ENCODE measurements at places on chromosomes 11 and 22.
A peak's percentile ranks its signal among the peaks of the same experiment; 100 is the strongest.

- no peak for DNase-seq
Observed at GRCh38 chr22:49243965-49244364, 583.7 kb downstream of the BRD1 start.

DNA sequence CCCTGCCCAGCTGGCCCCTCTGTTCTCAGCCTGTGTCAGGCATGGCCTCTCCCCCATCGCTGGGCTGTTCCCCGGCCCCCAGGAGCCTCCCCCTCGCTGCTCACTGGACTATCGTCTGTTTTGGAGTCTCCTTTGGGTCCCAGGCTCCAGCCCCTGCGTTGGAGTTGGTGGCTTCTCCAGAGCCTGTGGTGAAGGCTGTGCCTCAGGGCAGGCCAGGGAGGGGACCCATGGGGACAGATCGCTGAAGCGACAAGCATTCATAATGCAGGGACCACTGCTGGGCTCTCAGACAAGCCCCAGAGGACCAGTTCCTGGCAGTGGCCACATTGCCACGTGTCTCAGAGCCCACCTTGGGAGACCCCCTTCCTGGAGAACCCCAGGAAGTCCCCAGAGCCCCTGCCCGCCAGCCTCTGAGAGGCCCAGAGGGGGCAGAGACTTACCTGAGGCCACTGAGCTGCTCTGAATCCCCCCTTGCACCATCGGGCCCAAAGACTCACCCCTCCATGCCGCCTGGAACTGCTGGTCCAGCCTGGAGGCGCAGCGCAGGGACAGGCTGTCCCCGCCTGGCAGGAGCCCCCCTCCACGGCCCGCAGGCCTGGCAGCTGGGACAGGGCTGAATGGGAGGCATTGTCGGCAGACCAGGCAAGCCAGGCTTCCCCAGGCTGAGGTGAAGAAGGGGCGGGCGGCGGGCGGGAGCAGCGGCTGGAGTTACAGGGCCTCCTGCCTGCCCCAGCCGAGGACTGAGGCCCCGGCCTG, at the start of gene CHADL:
TSS of gene CHADL (minus strand) at position 555 of the 756 bp plus-strand sequence. CDS start at position 505, 50 bp downstream.
- DNase-seq: no peak

DNA sequence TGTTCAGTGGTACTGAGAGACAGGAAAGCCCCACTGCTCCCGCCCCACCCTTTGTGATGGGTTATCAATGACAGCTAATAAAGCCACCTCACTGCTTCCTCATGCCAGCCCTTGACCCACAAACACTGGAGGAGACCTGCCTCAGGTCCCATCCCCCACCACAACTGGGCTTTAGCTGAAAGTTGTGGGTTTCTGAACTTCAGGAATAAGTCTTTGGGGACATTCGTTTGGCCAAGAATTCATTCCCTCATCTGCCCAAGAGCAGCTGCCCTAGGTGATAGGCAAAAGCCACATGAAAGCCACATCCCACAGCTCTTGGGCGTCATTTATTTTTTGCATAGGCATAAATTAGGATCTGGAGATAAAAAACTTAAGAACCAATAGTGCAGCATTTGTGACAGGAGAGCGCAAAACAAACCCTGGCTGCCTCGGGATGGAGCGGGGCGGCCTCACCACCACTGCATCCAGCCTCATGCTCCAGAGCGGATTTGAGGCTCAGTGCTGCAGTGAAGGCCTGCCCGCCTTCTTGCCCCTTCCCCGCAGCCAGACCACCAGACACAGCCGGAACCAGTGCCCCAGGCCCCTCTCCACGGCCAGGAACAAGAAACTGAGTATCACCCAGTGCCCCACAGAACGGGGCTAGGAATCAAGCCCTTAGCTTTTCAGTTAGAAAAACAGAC, 21.2 kb downstream of the SUN2 start:
- DNase-seq: no peak

DNA sequence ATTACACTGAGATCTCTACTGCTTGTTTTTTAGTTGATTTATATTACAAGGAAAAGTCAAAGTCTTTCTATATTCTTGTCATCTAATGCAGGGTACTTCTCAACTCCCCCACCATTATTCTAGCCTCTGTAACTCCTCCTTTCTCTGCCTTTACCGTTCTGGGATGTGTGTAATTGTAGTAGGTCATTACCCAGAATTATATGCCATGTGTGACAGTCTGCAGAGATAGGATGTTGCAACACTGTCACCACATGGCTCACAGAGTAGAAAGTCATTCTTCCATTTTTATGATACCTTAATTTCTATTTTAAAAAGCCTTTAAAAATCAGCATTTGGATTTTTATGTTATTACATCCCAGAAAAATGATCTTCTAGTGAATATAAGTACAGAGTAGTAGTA, 32.7 kb downstream of the ZNF143 start:
- no peak for DNase-seq

- DNase-seq: peak; percentile 76
Observed at GRCh38 chr11:75582895-75583717, 21.1 kb downstream of the SERPINH1 start.

DNA sequence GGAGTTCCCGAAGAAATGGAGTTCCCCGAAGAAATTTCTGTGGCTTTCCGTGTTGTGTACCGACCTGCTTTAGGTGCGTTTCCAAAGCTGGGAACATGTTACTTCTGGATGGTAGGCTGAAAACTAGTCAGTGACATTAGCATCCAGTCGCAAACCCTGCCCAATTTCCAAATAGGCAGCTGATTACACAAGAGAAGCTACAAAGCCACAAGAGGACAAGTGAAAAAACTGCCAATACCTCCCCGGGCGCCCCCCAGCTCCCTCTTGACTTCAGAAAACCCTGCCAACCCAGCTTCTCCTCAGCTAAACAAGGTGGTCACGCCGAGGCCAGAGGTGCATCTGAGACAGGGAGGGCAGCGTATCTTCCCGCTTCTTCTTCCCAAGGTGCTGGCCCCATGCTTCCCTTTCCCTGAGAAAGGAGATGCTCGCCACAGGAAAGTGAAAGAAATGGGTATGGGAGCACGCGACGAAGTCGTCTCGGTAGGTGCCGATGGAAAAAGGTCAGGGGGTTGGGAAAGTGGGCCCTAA, 551 bp downstream of the AGBL2 start:
- DNase-seq: no peak

- DNase-seq: no peak
Observed at GRCh38 chr11:116680349-116681125, 92.2 kb downstream of the BUD13 start.

- DNase-seq: no peak
Observed at GRCh38 chr11:32069361-32070058, 21.4 kb upstream of the RCN1 start.

DNA sequence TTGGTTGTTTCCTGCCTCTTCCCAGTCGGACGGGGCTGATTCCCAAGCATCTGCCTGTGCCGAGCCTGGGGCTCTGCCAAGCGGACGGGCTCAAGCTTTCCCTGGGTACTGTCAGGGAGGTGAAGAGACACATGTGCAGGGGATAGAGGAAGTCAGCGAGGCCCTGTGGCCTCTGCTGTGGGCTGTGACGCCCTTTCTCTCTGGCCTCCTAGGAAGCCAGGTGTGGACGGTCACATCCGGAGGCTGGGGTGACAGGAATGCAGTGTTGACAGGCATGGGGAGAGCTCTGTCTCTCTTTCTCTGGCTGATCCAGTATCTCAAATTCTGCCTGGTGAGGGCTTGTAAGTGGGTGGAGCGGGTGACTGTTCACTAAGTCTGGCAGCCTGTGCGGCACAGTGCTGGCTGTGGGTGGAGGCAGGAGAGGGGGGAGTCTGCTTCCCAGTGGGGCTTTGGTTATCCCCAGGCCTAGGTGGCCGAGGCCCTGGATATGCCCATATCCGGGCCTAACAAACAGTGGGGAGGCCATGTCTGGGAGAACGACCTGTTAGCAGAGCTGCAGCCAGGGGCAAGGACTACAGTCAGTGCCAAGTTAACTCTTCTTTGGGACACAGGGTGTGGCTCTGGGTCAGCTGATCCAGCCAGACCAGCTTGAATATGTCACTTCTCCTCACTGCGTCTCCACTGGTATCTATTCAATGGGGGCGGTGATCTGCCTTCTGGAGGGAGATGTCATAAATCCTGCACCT, 1.9 kb downstream of the KCTD17 start:
- DNase-seq: no peak

DNA sequence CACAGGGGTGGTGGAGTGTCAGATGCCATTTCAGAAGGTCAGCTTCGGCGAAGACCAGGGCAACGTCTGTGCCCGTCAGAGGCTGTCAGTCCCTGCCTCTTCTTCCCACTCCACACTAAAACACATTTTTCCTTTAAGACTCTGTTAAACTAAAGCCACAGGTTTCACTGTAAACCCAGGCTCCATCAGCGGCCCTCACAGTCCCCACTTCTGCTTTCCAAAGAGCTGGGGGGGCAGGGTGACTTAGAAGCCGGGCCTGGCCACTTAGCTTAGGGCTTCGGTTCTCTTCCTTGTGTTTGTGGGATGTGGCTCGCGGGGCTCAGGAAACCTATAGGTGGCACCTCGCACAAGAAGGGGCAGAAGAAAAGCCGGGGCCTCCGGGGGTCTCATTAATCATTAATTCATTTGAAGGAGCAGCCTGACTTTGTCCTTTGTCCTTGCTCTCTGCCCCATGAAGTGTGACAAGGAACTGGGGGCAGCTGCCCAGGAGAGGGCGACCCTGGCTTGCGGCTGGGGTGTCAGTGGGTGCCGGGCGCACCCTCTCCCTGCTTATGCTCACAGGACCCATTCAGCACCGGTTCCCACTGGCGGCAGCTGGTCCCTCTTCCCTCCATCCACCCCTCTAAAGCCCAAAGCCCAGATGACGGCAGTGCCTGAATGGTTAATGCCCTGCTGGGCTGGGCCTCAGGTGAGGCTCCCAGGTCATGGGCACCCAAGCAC, 4.1 kb downstream of the SLC25A45 start:
- no peak for DNase-seq

DNA sequence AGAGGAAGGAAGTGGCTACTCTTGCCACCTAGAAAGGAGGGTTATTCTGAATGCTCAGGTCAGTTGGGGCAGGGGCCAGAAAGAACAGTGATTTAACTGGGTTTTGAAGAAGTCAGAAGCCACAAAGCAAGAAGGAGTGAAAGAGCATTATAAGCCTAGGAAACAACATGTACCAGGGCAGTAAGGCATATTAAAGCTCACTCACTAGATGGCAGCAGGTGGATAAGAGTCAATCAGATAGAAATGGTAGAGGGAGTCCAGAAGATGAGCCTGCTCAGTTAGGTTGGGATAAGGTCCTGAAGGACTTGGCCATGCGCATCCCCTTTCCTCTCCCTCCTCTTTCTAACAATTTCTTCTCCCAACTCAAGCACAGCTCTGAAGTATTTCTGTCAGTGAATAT, 22.0 kb upstream of the PATE1 start:
- no peak for DNase-seq

Measured in NCI-H774 (cell line).